ENCODE measurements at places on chromosomes 1 and 21.

DNA sequence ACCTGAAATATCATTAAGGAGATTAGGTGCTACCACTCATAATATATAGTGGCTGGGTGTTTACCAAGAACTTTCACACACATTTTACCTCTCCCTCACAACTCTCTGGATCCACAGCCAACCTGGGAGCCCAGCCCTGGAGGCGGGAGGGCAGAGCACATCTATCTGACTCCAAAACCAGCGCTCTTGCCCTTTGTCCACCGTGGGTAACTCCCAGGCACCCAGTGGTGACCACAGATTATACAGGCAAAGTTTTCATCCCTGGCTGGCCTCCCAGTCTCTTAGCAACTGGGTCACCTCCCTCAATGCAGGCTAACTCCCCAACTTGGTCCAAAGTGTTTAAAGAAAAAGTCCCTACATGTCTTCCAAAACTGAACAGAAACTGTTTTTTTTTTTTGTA, 2.4 kb downstream of the PAQR7 start:
- DNase-seq: no peak

DNA sequence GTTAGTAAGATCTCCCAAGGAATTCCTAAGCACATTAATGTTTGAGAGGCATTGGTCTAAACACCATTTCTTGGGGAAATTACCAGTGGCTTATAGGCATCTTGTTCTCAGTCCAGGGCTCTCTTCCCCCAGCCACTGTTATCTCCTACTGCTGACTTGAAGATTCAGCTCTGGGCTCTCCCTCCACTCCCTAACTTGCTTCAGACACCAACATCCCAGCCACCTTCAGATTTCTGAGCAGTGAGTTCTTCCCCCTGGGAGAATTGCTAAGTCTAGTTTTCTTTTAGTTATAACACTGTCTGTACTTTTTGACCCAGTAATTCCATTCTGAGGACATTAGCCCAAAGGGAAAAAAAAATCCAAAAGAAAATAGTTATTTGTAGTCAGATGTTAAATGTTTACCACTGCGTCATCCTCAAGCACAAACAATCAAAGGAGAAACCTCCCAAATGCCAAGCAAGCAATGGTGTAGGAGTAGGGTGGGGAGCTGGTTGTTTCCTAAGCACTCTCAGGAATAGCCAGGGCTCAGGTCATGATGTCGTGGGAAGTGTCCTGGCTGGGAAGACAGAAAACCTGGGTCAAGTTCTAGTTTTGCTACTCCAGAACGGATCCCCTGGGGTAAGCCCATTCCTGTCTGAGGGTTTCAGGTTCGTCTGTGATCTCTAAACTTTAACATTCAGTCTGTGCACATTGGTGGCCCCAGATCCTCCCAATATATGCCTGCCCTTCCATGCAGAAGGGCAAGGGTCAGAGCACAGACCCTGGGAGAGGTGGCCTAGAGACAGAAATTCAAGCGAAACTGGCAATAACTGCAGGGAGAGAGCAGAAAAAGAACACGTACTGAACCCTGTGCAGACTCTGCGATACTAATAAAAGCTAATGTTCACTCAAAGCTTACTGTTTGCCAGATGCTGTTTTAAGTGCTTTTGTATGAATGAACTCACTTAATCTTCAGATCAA, 191.1 kb upstream of the FGGY start:
- no peak for DNase-seq

DNA sequence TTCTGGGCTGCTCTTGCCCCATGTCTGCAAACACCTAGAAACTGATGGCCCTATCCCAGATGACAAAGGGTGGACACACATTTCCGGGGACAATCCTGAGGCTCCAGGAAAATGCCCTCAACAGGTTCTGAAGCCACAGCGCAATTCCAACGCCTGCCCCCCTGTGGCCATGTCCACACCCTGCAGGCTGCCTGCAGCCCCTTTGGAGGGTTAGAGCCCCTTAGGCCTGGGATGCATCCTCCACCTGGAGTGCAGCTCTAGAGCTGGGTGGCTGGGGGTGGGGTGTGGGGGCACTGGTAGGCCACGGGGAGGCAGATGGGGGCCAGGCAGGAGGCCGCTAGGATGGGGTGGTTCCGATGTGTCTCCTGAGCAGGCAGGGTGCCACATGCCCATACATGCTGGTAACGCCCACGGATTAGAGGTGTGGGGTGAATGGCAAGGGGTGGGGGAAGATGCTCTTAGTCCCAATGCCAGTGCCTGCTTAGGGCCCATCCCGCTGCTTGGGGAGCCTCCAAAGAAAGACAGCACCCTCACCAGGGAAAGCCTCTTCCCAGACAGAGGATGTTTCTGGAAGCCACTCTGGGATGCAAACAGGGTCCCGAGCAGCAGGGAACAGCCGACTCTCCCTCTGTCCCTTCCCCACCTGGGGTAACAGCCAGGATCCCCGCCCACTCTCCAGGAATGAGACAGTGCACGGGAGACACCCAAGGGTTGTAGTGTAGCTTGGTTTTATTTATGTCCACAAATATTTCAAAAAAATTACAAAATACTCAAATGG, 34.0 kb downstream of the SLC45A1 start:
- peak; percentile 56 for DNase-seq

GRCh38 chr1:101996825-101997465, at the start of gene OLFM3:
OLFM3 (minus strand) TSS chr1:101996926.
- peak; percentile 50 for DNase-seq

DNA sequence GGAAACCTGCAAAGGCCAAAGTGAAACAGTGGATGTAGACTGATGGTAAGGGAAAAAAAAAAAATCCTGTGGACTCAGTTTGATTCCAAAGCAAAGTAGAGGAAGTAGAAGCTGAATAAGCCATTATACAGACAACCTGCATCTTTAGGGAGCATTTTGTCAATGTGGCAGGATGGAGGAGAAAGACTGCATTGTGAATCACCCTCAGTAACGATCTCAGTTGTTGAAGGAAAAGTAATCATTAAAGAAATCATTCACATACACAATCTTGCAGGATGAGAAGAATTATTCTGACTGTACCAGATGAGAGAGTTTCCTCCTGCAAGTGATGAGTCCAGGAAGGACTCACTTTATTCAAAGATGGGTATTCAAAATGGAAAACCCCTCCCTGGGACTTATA, 45.1 kb upstream of the TRIM67 start:
- no peak for DNase-seq

DNA sequence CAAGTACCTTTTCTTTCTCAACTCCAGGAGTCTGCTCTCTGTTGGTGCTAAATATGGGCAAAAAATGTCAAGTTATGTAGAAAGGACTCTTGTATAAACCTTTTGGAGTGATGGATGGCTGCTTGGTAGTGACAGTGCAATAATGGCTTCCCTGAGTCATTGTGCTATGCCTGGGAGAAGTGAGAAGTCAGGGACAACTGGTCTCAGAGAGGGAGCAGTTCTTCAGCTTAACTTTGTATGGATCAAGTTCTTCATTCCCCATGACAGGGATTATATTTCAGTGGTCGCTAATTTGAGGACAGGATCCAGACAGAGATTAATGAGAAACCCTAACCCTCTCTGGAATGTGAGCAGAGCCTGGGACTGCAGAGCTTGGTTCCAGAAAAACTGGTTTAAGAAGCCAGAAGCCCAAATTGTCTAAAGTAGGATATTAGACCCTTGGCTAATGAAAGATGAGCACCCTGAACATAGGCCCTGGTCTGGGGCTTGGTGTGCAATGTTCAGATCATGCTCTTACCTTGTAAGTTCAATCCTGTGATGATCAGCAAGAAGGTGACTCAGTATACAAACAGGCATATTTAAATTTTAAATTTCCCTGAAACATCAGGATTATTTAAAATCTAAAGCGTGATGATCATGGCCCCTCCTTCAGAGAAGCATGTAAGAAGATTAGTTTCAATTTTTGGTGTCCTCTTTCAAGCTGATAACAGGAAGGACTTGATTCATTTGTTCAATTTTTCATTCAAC, 50.9 kb downstream of the NTMT2 start:
- no peak for DNase-seq

DNA sequence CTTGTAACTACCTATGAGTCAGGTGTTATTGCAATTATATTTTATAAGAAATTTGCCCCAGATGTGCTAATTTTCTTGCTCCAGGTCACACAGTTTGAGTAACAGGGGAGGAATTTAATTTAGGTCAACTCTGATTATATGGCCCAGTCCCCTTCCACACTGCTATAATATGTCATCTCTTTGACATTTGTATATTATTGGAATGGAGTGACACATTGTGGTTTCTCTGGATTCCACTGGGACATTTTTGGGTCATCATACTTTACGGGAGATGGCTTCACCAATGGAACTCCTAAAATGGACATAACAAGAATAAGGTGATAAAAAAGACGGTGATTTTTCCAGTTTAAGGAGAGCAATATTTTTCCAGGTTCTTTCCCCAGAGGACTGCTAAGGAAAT, 191.2 kb downstream of the DISC1 start:
- no peak for DNase-seq

GRCh38 chr1:98793136-98793535, 131.6 kb downstream of the SNX7 start:
- no peak for DNase-seq

GRCh38 chr1:200909757-200910239, 15.1 kb downstream of the INAVA start:
- DNase-seq: no peak

- no peak for DNase-seq
Observed at GRCh38 chr1:224076407-224076806, 37.5 kb upstream of the FBXO28 start.

- no peak for DNase-seq
Observed at GRCh38 chr21:28704746-28705145, 287.9 kb downstream of the LTN1 start.

All from GM03348 (cell line).